ENCODE measurements at places on chromosomes 4 and X.

DNA sequence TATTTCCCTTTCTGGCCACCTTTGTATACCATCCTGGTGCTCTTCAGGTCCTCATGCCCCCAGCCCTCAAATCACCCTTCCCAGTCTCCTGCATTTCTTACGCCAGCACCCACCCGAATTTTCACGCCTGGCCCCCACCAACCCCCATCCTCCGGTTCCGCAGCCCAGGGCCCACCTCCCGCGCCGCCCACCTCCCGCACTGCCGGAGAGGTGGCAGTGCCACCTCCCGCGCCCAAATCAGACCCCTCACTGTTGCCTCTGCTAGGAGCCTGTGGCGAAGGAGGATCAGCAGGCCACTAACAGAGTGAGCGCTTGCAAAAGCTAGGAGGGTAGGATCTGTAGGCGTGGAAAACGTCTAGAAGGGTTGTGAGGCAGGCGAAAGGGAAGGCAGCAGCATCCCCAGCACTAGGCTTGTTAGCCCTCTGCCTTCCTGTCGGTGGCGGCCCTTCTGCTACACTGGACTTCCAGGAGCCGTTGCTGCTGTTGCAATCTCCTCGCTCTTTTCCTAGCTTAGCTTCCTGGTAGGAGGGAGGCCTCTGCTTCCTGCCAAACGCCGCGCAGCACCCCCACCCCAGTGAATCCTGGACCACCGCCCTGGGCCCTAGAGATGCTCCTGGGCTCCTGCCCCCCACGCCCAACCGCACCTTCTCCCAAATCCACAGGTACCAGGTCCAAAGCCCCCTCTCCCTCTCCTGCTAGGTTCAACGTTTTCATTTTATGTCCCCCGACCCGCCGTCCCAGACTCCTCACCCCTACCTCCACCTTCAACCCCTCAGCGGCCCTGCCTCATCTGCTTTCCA, 51.0 kb downstream of the SPIN2B start:
- no peak for DNase-seq

DNA sequence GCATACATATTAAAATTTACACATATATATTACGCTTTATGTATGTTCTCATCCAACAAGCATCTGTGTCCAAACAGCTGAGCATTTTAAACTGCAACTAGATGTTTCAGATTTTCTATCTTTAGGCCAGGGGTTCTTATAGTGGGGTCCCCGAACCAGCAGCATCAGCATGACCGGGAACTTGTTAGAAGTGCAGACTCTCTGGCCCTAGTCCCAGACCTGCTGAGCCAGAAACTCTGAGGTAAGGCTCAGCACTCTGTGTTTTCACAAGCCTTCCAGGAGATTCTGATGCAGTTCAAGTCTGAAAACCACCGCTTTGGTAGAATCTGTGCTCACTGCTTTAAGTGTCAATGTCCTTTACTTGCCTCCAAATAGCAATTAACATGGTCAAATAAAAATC, 266.2 kb upstream of the CASK start:
- no peak for DNase-seq

GRCh38 chr4:2886161-2886560, 42.5 kb downstream of the ADD1 start:
- DNase-seq = no peak

DNA sequence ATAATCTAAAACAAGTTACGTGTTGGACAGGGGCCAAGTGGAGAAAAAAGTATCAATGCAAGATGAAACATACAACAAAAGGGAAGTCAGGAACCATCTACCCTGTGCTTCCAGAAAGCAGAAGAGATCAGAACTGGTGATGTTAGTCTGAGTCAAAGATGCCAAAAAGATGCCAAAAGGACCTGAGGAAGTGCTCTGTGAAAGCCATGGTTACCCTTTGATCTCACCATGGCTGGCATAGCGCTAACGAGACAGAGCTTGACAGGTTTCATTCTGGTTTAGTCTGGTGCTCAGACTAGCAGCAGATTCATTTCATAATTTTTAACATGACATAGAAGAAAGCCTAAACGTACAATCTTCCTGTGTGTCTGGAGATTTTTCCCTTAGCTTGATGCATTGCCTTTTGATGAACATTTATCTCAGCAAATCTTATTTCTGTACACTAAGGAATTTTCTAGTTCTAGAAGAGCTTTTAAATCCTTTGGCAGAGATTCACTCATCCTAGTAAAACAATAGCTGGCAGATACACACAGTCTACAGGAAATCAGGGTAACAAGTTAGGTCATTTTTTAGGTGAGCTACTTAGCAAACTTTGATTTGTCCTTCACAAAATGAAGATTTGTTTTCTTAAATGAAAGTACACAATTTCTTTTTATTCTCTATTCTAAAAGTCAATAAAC, 87.7 kb downstream of the COL25A1 start:
- no peak for DNase-seq

DNA sequence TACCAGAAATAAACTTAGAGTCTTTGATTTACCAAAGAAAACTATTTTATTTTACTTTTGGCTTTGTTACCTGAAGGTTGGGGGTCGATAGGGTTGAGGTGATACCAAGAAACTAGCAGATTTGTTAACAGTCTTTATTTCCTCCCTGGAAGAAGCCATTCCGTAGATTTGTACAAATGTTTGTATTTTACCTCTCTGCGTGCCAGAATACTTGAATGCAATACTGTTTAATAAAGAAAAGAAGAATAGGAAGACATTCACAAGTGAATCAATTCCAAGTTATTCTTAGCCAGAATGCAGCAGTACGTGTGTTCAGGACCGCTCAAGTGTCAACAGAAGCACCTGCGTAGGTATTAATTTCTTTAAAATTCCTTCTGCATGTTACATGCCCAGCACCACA, 260.3 kb upstream of the TENM3 start:
- DNase-seq = no peak

- no peak for DNase-seq
These were observed 69.2 kb downstream of the PHKA1 start for GRCh38 chrX:72644946-72645345.

DNA sequence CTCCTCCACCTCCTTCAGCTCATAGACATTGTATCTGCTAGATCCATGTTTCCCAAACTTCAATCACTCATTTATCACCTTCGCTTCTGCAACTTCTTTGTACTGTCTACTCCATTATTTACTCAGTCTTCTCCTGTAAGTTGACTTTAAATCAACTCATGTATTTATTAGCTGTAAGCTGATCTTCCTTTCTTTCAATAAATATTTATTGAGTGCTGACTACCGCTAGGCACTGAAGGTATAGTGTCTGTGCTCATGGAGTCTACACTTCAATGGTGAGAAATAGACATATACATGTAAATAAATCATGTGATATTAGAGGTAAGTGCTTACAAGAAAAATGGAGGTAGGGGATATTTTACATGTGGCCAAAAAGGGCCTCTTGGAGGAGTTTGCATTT, 74.6 kb downstream of the RASL11B start:
- no peak for DNase-seq

DNA sequence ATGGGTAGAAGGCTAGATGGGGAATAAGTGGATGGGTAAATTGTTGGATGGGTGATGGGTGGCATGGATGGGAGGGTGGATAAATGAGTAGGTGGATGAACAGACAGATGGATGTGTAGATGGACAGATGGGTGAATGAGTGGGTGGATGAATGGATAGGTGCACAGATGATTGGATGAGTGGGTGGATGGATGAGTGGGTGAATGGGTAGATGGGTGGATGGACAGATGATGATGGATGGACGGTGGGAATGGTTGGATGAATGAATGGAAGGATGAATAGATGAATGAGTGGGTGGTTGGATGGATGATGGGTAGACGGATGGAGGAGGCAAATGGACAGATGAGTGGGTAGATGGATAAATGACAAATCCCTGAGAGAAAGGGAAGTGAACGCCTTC, 68.3 kb downstream of the EVC2 start:
- no peak for DNase-seq

Data from retina (tissue), 1 donor.